PC-9 (cell line): ENCODE measurements at places on chromosomes 11 and 22. TPM values are rescaled to one million over a fixed set of nuclear protein-coding genes. Genes with fewer than 3 reads are reported as not detected.

- no peak for DNase-seq
Measured at GRCh38 chr11:109734566-109734965, 312.6 kb downstream of the C11orf87 start.

DNA sequence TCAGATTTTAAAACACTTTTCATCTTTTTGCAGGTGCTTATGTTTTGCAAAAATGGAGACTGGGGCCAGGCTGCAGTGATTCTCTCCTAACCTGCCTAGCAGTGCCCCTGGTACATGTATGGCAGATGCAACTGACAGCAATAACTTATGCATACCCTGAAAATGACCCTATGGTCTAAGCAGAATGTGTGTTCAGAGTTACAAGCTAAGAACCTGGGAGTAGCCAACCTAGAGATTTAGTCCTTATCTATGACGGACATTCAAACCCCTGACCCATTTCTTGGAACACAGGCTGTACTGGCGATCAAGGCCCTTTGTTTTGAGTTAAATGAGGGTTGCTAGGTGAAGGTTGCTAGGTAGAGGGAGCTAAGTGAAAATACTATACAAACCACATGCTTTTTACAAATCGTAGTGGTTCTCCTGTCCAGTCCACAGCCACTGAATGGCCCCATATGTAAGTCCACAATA is 184.9 kb upstream of the SESN3 start:
- DNase-seq: no peak

- peak; percentile 47 for DNase-seq
Measured at GRCh38 chr22:38657045-38657909, 839 bp downstream of the CBY1 start.

- no peak for DNase-seq
Measured at GRCh38 chr11:123707206-123707605, 34.3 kb downstream of the ZNF202 start.

GRCh38 chr11:56783448-56784041 is 35.0 kb upstream of the OR9G4 start:
- no peak for DNase-seq

DNA sequence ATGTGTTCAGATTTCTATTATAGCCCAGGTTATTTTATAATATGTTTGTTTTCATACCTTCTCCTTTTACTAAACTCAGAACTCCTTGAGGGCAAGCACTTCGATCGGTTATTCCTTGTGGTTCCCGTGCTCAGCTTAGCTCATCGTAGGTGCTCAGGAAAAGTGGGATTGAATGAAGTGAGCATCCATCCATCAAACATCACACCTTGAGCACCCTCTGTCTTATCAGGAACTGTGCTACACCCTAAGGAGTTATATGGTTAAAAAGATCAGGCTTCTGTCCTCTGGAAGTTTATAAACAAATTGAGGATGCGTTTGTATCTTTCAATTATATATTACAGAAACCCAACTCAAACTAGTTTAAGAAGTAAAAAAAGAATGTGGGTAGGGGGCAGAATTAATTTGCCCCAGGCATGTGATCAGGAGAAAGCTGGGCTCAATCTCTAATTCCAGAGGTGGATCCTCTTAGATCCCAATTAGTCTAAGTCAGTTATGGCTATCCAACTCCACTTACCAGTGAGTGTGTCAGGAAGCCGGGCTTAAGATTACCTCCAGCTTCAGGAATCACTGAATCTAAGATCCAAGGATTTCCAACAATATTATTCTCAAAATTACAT is 59.9 kb upstream of the RRAS2 start:
- no peak for DNase-seq

SRRD gene
- total RNA-seq: 7.1 and 9.5 TPM in 2 replicates

DNA sequence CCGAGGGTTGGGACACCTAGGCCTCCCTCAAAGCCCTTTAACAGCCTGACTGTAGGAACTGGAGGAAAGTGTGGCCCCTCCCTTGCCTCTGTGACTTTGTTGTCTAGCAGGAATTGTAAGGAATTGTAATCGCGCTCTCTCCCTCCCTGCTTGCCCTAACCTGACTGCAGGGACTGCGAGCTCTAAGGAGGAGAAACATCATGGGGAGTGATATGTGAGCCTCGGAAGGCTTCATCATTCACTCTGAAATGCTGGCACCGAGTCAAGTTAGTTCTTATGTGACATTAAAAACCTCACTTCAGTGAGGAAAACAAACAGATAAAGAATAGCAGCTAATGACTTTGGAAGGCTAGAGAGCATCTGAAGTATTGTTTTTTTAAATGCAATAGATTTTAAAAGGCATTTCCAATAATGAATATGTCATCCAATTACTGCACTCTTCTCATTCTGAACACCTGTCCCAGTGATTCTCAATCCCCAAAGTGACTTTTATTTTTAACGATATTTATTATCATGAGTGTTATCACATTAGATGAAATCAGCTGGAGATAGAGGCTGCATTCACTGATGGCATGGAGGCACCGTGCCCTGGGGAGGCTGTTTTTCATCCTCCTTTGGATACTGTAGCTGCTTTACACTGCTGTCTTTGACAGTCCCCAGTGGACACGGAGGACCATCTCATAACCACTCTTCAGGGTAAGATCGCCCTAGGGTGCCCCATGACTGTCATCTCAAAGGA is 58.5 kb upstream of the NTM start:
- DNase-seq: no peak

GUCD1 gene
- total RNA-seq: 69.1 and 80.2 TPM in 2 replicates

RASD2 gene
- 0.70 and 0.95 TPM in 2 replicates for total RNA-seq

DNA sequence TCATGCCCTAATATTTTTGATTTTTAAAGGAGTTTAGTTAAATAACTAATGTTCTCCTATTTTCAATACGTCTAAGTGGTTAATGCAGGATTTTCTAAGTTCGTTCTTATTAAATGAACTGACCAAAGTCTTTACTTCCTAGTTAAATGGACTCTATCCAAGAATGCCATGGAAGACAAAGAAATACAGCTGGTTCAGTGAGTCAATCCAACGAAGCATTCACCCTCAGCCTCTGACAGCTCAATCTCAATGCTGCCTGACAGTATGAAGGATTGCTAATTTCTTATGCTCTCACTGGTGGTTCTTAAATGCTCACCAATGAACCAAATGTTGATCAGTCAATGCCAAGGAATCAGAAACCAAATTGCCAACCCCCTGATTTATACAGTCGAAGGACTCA is 219.4 kb downstream of the CADM1 start:
- DNase-seq: no peak

OR51I1 gene
- not detected in 2 replicates for total RNA-seq

DNA sequence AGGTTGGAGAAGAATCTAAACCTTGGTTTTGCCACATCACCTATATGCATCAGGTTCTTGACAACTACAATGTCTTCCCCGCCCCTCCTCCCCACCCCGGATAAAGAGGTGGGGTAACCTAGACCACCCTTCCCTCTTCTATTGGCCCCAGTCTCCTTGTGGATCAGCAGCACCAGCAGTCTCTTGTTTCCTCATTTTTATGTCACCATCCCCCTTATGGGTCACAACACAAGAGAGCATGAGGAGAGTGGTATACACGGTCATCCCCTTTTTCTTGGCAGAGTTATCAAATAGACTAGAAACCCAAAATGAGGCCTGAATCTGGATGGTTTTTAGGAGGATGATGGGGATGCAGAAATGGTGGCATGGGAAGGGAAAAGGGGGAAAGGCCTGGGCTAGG is 1.2 kb downstream of the MS4A4E start:
- DNase-seq: no peak

LDLRAD3 gene
- 15.9 and 19.5 TPM in 2 replicates for total RNA-seq

- peak; percentile 98 for DNase-seq
Measured at GRCh38 chr11:68146010-68146540, 24.9 kb upstream of the CHKA start.

DNA sequence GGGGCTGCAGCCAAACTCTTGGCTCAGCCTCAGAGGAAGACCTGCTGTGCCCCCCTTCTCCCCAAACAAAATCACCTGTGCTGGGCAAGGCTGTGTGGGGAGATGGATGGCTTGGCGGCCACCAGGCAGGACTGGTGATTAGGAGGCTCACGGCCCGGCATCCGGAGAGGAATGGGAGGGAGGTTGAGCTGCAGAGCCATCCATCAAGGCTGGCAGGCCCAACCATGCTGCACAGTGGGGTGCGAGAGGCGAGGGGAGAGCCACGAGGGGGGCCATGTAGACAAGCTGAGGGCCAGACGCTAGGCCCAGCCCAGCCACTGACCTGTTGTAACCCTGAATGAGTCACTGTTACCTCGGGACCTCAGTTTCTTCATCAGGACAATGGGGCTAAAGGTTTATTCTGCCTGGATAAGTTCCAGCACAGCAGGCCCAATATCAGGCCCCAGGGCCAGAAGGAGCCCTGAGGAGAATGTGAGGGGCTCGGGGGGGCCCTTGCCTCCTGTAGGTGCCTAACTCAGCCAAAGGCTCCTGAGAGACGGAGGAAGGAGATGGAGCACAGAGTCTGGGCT is 18.2 kb downstream of the PDE2A start:
- no peak for DNase-seq

GRCh38 chr11:133708547-133709051 is 136.7 kb downstream of the SPATA19 start:
- no peak for DNase-seq

DNA sequence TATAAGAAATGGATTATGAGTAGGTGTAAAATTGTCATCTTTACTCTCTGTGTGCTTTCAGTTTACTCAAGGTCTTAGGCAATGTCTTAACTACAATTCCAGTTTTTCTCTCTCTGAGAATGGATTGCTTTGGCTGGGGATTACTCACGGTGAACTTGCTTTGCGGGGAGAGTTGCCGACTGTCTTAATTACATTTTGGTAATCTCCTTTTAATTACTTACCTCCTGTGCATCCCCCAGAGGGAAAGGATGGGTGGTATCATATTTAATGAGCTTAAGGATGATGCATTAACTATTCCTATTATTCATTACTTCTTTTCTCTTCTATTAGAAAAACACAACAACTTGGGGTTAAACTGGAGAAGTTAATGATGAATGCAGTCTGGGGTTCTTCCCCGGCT is 159.4 kb downstream of the MPPED1 start:
- no peak for DNase-seq

HEPHL1 gene
- not detected in 2 replicates for total RNA-seq

GRCh38 chr11:112343368-112344039 is 82.8 kb upstream of the PLET1 start:
- DNase-seq: no peak

CHKB gene
- total RNA-seq: 60.0 and 70.4 TPM in 2 replicates

SLC1A2 gene
- total RNA-seq: 0.09 and 0.38 TPM in 2 replicates

RAB38 gene
- 12.7 and 14.2 TPM in 2 replicates for total RNA-seq

SLC25A18 gene
- total RNA-seq: 0.48 and 0.57 TPM in 2 replicates

DNA sequence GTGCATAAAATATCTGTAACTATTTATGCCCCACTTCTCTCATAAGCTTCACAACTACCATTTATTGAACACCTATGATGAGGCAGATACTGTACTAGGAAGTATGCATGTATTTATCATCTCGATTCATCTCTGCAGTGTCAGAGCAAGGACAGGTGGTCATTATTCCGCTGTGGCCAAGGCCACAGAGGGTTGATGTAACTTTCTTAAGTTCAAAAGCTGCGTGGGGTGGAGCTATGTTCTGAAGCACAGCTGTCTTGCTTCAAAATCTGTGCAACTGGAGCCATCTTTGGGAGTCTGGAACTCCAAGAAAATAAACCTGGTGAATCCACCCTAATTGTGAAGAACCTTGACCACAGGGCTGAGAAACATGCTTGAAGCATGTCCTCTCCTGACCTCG is 60.2 kb upstream of the HMGXB4 start:
- no peak for DNase-seq

- no peak for DNase-seq
Measured at GRCh38 chr11:90330632-90331031, 107.8 kb upstream of the CHORDC1 start.

- DNase-seq: peak; percentile 85
Measured at GRCh38 chr11:67374571-67375281, 1.3 kb upstream of the CLCF1 start.

GRCh38 chr11:112805658-112806057 is 155.6 kb upstream of the NCAM1 start:
- DNase-seq: peak; percentile 68

GRCh38 chr11:117704395-117705100 is 92.5 kb downstream of the DSCAML1 start:
- no peak for DNase-seq

DNA sequence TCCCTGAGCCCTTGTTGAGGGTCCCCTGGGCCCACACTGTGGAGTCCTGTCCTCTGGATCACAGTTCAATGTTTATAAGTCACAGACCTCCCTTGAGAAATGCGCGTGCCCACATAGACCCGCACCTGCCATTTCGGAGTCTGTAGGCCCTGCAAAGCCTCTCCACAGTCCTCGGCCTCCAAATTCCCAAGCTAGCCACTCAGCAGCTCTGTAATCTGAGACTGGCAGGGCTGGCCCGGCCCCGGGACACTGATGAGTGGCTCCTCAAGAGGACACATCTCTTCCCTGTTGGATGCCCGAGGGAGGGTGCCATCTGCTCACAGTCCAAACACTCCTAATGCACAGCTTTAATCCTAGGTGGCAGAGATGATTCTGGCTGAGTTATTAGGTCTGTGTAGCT is 39.1 kb downstream of the B3GAT1 start:
- no peak for DNase-seq

DNA sequence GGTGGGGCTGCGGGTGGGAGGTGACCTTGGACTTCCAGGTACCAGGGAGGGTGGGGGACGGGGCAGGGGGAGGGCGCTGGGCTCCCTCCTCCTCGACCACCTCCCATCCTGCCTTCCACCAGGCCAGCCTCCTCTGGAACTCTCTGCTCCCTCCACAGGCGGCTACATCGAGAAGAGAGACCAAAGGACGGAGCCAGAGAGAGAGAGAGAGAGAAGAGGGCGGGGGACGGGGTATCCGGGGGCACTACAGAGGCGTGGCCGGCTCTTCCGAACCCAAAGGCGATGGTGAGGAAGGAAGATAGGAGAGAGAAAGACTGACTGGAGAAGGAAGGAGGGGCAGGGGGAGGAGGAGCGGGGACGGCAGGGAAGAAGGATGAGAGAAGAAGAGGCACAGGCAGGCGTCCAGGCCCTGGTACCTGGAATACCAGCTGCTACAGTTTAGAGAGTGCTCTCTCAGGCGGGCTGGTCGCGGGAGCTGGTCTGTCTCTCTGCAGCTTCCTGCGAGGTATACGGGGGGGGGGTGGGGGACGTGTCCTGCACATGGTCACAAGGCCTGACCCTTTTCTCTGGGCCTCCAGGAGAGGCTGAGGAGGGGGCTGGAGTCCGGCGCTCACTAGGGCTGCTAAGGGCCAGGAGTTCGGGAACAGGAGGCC is 38.0 kb downstream of the IGSF9B start:
- no peak for DNase-seq

- DNase-seq: no peak
Measured at GRCh38 chr11:31649129-31649966, 139.8 kb downstream of the ELP4 start.

DNA sequence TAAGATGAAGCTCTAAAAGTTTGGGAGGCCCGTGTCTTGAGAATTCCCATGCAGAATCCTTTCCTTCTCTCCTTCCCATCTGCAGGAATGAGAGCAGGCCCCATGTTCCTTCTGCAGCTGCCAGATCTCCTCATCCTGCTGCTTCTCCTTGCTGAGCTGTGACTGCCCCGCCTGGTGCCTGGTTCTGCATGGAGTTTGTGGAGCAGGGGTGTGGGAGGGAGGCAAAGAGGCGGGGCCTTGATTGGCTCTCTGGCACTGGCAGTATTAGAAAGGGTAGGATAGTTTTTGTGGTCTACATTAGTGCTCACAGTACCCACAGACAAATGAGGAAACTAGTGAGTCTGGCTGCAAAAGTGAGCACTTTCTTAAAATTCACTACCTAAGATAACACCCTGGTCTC is 91.1 kb upstream of the CLPB start:
- peak; percentile 2 for DNase-seq

C11orf16 gene
- not detected in 2 replicates for total RNA-seq
